Activated T-helper 2 cell treated with anti-CD3 and anti-CD28 coated beads, Interferon-gamma antibody, Interleukin-2, Interleukin-4, amounts not matched to agents 10 μg/mL and 5 μg/mL and 100 μg/mL, durations not matched to agents 14 hours and 24 hours and 36 hours (primary cell): ENCODE measurements at places on chromosomes 11 and 22. TPM values are rescaled to one million over a fixed set of nuclear protein-coding genes. Genes with fewer than 3 reads are reported as not detected.

Gene NAALAD2
- total RNA-seq = not detected in 2 replicates

Gene TRIM48
- not detected in 2 replicates for total RNA-seq

Gene PRR33
- 0.05 TPM in 1 of 2 replicates, not detected in the other for total RNA-seq

Gene IGLL1
- total RNA-seq = 0.21 TPM in 1 of 2 replicates, not detected in the other

Gene MMP1
- total RNA-seq = not detected in 2 replicates

Gene HOATZ
- total RNA-seq = not detected in 2 replicates

Gene CCDC73
- total RNA-seq = 0.11 and 0.14 TPM in 2 replicates

Gene RAPSN
- total RNA-seq = 0.18 and 1.3 TPM in 2 replicates

Gene KDM4E
- total RNA-seq = not detected in 2 replicates

Gene SLC16A8
- total RNA-seq = not detected in 2 replicates

Gene FIBIN
- total RNA-seq = not detected in 2 replicates

Gene GAS2L1
- 3.0 and 3.4 TPM in 2 replicates for total RNA-seq

Gene APOL5
- not detected in 2 replicates for total RNA-seq

Gene C11orf97
- total RNA-seq = not detected in 2 replicates

Gene PHLDA2
- total RNA-seq = 34.5 and 34.7 TPM in 2 replicates

Gene TRPT1
- total RNA-seq = 33.7 and 35.5 TPM in 2 replicates

Gene DRD4
- total RNA-seq = 0.18 and 0.30 TPM in 2 replicates

Gene TRIM29
- total RNA-seq = not detected in 2 replicates

Gene TMEM191B
- 0.37 and 0.62 TPM in 2 replicates for total RNA-seq

Gene KRTAP5-1
- total RNA-seq = not detected in 2 replicates

Gene NRXN2
- 0.05 TPM in 1 of 2 replicates, not detected in the other for total RNA-seq

Gene RIMBP3C
- 0.18 and 0.34 TPM in 2 replicates for total RNA-seq

Gene KCNE3
- not detected in 2 replicates for total RNA-seq

Gene SLC17A6
- not detected in 2 replicates for total RNA-seq

Gene GP1BB
- not detected in 2 replicates for total RNA-seq

Gene SAA2
- total RNA-seq = not detected in 2 replicates
